SW 1271 (cell line): ENCODE measurements at places on chromosomes 7 and 10.

DNA sequence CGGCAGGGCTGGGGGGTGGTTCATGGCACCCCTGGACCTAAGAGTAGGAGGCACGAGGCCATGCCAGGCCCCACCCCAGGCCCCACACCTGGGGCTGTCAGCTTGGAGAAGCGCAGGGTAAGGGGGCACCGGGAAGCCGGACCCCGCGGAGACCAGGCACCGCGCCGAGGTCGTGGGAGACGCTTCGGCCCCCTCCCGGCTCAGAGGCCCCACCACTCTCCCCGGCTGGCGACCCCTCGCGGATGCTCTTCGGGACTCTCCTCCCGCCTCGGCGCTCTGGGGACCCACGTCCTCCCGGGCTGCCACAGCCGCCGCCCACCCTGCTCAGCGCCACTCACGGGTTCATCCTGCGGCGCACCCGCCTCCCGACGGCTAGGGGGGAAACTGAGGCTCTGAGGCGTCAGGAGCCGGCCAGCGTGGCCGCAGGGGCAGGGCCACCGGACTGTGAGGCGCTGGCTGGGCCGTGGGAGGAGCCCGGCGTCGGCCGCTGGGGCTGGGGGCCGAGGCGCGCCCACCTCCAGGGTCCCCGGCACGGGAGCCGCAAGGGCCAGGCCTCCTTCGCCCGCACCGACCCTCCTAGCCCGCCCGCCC lies 25.9 kb downstream of the PDGFA start:
- DNase-seq = no peak

DNA sequence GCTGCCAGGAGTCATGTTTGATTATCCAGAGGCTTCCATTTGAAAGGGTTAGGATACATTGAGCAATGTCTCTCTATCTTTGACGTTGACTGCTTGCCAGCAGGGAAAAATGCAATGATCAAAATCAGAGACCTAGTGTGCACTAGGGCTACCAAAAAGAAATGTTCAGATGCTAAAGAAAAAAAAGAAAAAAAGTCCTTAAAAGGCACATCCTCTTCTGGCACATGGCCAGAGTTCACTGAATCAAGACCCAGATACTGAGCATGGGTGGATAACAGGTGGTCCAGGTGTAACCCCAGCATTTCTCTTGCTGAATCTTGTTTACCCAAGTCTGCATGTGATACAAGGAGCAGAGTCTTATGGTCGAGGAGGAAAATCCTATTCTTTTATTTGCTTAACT lies 899.3 kb downstream of the SORCS3 start:
- DNase-seq = no peak

GRCh38 chr10:12372846-12373245 lies 23.5 kb downstream of the CAMK1D start:
- no peak for DNase-seq

- DNase-seq = no peak
These were observed 8.1 kb downstream of the CYP26A1 start for GRCh38 chr10:93081834-93082233.

DNA sequence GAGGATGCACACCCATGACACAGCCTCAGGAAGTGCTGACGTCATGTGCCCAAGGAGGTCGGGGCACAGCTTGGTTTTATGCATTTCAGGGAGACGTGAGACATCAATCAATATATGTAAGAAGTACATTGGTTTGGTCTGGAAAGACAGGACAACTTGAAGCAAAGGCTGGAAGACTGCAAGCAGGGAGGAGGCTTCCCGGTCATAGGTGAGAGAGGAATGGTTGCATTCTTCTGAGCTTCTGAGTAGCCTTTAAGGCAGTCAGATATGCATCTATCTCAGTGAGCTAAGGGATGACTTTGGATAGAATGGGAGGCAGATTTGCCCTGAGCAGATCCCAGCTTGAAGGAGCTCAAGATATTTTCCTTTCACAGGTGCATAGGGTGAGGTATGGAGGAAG lies 349.5 kb downstream of the TYW1 start:
- no peak for DNase-seq

- DNase-seq = no peak
These were observed 11.0 kb downstream of the GRID1 start for GRCh38 chr10:86355571-86356038.

GRCh38 chr10:125121003-125121402 lies 39.4 kb downstream of the CTBP2 start:
- no peak for DNase-seq
